Memory B cell (primary cell): ENCODE measurements at places on chromosomes 7 and 10.

- DNase-seq: no peak
Observed at GRCh38 chr7:94182066-94182465, 177.9 kb upstream of the BET1 start.

GRCh38 chr10:6478722-6479121 is 101.4 kb downstream of the PRKCQ start:
- DNase-seq: no peak

DNA sequence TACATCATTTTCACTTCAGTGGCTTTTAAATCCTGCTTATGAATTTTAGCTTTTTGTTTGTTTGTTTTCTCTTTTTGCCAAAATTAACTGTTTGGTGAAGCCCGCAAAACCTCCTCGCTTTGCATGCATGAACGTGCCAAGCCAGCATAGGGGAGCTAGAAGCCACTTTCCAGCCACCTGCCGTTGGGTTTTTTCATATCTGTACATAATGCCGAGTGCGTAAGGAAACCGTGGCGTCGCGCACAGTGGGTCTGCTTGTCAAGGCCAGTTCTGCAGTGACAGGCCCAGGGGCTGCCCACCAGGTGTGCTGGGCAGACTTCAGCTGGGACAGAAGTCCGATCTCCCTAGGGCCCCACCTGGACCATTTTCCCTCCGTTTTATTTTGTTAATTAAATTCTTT is 41.1 kb downstream of the WIPI2 start:
- no peak for DNase-seq

- no peak for DNase-seq
Observed at GRCh38 chr10:30542001-30542894, 87.3 kb downstream of the LYZL2 start.

- DNase-seq: no peak
Observed at GRCh38 chr7:148556892-148557291, 33.7 kb upstream of the C7orf33 start.

DNA sequence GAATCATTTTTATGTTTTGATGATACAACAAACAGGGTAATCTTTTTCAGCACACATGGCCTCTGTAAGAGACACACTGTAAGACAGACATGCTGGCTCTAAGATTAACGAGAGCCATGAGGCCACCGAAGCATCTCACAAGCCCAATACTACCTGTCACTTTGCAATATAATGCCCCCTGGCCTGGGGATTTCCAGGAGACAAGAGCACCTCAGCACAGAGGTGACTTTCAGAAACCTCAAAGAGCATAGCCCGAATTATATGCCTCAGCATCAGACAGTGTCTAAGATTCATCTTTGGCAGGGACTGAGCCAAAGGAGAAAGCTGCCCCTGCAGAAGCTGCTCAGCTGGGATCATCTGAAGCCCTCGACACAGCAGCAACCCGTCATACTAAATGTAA is 44.2 kb upstream of the TMEM213 start:
- DNase-seq: no peak

DNA sequence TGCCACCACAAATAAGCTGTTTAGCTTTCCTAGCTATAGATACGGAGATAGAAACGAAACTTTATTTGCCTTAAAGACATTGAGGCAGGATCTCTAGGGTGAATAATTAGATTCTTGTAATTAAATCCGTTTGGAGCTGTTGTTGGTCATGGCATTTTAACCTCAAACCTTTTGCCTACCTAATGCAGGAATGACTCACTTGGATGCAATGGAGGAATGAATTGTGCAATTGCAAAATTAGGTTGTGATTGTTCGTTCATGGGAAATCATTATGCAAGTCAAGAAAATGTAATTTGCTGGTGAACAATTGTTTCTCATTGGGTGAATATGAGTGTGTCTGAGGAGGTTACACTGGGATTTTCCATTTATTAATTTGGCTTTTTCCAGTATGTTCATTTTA is 703.5 kb downstream of the GATA3 start:
- no peak for DNase-seq

GRCh38 chr7:85230623-85231022 is 43.8 kb upstream of the SEMA3D start:
- DNase-seq: no peak

GRCh38 chr7:69359003-69359700 is 239.1 kb upstream of the AUTS2 start:
- DNase-seq: no peak

- DNase-seq: no peak
Observed at GRCh38 chr7:123372368-123372767, 162.0 kb downstream of the IQUB start.

GRCh38 chr10:129694691-129695243 is 227.7 kb downstream of the MGMT start:
- DNase-seq: no peak

DNA sequence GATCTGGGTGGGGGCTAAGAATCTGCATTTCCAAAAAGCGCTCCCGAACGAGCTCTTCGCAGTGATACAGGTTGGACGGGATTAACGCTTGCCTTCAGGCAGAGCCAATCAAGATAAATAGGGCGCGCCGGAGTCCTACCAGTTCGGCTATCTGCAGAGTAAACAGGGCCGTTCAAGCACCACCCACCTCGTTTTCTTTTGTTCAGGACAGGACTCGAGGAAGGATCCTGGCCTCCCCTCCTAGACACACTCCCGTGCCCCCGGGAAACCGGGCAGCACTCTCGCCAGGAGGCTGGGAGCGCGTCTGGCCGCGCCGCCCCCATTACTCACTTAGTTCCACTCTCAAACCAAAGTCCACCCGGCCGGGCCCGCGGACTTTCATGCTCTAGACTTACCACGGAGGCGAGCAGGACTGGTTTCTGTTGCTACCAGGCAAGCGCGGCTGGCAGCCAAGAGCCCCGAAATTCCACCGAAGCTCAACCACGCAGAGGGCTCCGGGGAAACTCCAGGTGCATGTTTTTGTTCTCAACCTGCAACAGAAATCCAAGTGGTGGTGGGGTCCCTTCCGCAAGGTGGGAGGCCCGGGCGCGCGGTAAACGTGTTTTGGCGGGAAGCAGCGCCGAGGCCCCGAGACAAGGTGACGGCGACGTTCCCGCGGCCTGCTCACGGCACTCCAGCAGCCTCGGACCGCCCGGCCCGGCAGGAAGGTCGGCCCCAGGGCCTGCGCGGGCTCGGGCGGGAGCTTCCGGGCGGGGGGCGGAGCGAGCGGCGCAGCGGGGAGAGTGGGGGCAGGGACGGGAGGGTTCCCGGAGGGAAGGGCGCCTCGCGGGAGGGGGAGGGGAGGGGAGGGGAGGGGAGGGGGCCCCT is 12.7 kb downstream of the HNRNPF start:
- peak; percentile 52 for DNase-seq

DNA sequence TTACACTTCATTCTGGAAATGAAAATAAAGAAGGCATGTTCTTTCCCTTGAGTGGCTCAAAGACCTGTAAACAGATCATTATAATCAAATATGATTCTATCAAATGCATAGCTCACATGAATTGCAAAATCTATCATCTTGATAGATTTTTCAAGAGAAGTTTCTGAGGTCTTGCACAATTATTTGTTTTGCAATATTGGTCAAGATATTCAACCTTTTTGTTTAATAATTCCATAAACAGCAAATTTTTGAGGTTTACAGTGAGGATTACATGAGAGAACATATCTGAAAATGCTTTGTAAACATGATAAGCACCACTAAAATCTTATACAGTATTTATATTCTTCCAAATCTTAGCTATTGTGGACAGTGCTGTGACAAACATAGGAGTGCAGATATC is 160.8 kb downstream of the HDAC9 start:
- no peak for DNase-seq

GRCh38 chr10:77068272-77068671 is 569.3 kb downstream of the KCNMA1 start:
- no peak for DNase-seq

DNA sequence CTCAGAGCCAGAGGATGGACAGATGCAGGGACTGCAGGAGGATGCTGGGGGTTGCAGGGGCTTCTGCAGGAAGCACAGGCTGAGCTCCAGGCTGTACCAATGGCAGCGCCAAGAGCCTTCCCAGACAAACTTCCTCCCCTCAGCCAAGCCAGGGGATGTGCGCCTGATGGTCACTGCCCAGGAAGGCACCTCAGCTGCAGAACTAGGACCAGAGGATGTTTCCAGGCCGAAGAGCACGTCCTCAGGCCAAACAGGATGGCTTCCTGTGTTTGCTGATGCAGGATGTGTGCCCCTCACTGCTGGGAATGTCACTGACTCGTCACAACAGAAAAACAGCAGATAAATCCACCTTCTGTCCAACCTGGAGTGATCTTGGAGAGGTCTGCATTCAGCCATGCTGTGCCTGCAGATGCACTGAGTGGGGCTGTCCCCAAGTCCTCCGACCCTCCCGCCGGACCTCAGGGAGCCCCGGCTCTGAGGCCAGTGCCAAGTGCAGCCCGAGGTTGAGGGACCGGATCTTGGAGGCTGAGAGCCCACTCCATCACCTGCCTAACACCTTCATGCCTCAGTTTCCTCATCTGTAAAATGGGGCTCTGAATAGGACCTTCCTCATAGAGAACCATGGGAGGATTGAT is 152.5 kb upstream of the CHST15 start:
- no peak for DNase-seq

DNA sequence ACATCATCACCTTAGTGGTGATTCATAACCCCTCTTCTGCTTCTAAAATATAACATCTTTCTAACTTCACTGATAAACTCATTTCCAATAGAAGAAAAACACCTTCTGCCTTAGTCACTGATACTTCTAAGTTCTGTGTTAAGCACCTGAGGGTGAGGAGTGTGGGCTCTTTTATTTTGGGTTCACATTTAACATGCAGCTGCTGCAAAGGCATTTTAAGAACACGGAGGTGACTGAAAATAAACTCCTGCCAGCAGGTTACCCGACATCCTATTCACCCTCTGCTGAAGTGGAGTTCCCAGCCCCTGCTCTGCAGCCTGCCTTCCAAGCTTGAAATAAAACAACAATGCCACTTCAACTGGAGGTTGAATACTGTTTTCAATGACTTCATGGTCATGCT is 202.9 kb upstream of the PLXNA4 start:
- DNase-seq: no peak

- DNase-seq: no peak
Observed at GRCh38 chr7:21939136-21939857, 6.4 kb downstream of the CDCA7L start.

DNA sequence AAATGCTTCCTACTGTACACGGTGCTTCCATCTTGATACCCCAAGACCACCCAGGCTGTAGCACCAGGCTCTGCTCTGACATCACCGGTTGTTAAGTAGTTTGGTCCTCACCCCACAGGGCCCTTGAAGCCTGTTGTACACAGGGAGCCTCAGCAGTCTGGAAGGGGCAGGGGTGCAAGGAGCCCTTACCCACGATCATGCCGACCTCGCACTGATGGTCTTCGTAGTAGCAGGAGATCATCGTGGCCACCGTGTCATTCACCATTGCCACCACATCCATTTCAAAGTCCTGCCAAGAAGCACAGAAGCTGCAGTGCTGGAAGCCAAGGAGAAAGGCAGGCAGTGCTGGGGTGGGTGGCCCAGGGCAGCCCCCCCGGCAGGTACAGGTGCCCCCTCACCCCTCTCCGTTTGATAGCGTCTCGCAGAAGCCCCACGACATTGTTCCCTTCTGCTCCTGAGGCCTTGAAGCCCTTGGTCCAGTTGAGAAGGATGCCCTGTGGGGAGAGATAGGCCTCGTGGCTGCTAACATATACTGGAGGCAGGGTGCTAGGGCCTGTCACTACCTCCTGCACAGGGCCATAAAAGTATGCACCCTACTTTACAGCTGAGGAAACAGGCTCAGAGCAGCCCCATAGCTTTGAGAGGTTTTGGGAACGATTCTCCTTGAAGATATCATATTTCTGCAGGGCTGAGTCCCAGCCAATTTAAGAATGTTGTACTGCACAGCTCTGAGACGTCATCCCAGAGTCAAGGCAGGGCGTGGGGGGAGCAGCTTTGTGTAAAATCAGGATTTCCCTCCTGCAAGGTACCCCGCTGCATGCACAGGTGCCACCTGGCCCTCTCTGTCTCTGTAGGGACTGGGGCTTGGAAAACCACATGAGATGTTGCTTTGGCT is 8.7 kb upstream of the MYL7 start:
- DNase-seq: no peak

GRCh38 chr7:152556013-152556755 is 119.8 kb downstream of the XRCC2 start:
- no peak for DNase-seq

DNA sequence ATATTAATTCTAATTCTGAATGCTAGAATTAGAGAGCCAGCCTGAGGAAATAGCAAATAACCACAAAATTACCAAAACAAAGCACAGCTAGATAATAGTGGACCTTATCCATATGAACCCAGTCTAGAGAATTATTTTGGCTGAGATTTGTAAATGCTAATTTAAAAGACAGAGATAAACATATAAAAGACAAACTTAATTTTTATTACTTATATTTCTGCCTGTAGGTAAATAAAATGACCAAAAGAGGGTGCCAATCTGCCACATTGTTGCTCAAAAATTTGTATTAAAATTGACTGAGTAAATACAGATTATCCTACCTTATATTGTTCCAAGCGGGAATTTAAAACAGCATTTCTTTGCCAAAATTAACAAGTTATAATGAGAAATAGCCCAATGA is 20.2 kb downstream of the RTKN2 start:
- DNase-seq: no peak

- peak; percentile 9 for DNase-seq
Observed at GRCh38 chr7:105769901-105770628, 106.3 kb downstream of the ATXN7L1 start.

- no peak for DNase-seq
Observed at GRCh38 chr10:111548084-111548726, 471.4 kb downstream of the ADRA2A start.

- DNase-seq: no peak
Observed at GRCh38 chr10:106139915-106140314, 1024.6 kb downstream of the SORCS1 start.

DNA sequence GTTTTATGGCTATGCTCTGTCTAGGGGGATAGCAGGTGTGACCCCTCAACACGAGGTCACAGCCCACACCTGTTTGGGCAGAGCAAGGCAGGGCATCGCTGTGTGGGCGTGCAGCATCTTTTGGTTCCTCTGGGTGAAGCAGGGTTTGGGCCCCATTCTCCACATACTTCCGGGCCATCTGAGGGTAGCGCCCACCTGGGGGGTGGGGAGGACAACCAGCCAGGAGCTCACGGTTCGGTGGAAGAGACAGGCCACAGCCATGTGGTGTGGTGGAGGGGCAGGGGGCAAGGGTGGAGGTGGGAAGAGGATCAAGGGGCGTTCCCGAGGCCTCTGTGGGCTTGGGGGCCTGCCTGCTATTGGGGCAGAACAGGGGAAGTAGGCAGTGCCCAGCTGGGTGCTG is 2.4 kb downstream of the SH2B2 start:
- DNase-seq: peak; percentile 40

- DNase-seq: no peak
Observed at GRCh38 chr7:150400008-150400787, 21.1 kb downstream of the ZNF775 start.

DNA sequence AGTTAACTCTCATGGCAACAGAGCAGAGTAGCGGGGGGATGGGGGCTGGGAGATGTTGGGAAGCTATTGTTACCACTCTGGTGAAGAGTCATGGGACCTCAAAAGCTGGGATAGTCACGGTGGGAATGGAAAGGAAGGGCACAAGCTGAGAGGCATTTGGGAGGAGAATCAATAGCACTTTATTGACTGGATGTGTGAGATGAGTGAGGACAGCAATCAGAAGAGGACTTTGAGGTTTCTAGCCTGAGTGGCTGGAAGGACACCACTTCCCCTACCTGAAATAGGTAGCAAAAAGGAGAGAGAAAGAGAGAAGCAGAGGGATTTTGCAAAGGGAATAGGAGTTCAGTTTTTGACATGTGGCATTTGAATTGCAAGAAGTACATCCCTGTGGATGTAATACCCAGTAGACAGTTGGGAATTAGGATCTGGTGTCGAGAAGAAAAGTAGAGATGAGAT is 27.2 kb downstream of the SCD start:
- DNase-seq: no peak
